ENCODE measurements at places on chromosomes 1 and 21. TPM values are rescaled to one million over a fixed set of nuclear protein-coding genes. Genes with fewer than 3 reads are reported as not detected.

DNA sequence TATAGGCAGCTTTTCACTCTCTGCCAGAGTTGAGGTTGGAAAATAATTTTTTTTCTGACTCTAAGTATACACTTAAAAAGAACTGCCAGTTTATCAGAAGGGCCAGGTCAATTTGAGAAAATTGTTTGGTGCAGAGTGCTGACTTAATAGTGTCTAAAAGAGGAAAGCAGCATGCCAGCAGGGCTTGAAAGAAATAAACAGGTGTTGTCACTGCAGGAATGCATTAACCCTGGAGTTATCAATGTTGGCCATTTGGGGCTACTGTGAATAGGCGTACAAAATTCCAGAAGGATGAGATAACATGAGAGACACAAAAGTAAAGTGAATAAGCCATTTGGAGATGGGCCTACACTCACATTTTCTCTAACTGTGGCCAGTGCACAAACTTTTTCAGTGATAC, 220.6 kb upstream of the PLD5 start:
- DNase-seq, result no peak

GRCh38 chr1:66351478-66351877, 182.5 kb upstream of the SGIP1 start:
- no peak for DNase-seq

GRCh38 chr1:190478149-190479049, 735 bp upstream of the BRINP3 start:
- DNase-seq, result peak; percentile 48

The PSMB2 gene
- total RNA-seq, result 32.0 TPM

DNA sequence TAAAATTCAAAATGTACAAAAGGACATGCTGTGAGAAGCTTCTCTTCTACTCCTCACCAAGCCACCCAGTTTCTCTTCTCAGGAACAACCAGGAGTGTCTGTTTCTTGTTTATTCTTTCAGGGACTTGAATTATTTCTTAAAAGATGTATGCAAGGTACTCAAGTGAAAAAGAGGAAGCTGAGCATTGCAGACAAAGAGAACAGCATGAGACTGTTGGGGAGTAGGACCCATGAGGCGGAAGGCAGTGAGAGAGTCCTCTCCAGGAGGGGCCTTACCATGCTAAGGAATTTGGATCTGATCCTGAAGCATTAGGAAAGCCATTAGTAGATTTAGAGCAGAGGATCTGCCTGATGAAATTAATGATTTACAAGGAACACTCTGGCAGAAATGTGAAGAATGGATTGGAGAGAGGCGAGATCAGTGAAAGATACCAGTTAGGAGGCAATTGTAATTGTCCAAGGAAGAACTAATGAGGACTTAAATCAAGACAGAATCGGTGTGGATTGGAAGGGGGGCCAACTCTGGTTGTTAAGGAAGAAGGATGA, 14.7 kb upstream of the SSX2IP start:
- DNase-seq, result no peak

- no peak for DNase-seq
Observed at GRCh38 chr1:229508823-229509337, 739 bp upstream of the NUP133 start.

The ADAMTSL4 gene
- total RNA-seq, result 104 TPM

GRCh38 chr21:41833497-41834115, 45.5 kb downstream of the PRDM15 start:
- DNase-seq, result no peak

DNA sequence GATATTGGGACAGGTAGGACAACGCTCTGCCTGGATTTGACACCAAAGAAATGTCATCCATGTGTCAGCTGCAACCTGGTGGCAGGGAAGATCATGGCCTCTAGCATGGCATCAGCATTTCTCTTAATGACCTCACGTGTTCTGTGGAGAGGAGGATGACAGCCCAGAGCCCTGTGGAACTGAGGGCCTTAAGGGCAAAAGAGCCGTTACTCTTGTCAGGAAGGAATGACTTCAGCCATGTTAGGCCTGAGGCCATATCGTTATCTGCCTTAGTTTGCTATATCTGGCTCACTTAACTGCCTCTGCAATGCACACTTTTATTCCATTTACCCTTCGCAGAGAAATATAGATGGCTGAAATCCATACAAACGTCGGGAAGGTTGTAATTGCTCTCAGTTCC, 83.2 kb upstream of the PBX1 start:
- DNase-seq, result no peak

All from lung (tissue), 17 donors.